ENCODE measurements at places on chromosomes 3 and 15.

- DNase-seq = no peak
Measured at GRCh38 chr3:184171562-184171961, 3.1 kb upstream of the AP2M1 start.

GRCh38 chr3:71152892-71153265 lies 430.6 kb downstream of the FOXP1 start:
- no peak for DNase-seq

- DNase-seq = no peak
Measured at GRCh38 chr3:146280864-146281263, 30.0 kb upstream of the PLSCR4 start.

GRCh38 chr3:9817436-9817835 lies 7.4 kb downstream of the TTLL3 start:
- no peak for DNase-seq

DNA sequence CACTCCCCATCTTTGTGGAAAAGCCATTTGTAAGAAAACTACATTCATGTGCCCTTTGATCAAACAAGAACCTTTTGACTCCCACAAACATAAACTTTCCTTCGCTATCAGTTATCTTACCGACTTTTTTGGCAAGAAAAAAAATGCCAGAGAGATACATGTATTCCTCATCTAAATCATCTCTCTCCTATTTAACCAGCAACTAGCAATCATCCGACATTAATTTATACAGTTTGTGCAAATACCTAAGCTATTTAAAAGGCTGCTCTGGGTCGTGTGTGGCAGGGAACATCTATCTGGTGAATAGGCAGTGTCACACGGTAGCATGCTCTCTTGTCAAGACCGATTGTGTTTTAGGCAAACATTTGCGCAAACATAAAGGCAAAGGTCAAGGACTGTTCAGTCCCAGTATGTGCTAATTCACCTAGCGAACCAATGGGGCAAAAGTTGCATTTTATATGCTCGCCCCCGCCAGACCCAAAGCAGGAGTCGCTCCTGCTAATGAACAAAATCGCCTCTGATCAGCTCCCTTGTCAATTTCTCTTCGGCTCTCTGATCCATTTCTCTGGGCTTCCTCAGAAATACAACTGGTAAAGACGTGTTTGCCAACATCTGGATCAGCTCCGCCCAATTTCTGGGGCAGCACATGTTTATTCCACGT lies 37.7 kb downstream of the ZIC4 start:
- DNase-seq = no peak

- DNase-seq = no peak
Measured at GRCh38 chr3:157807280-157807679, 298.9 kb downstream of the SHOX2 start.

- no peak for DNase-seq
Measured at GRCh38 chr3:119362010-119362409, 67.8 kb downstream of the ARHGAP31 start.

GRCh38 chr15:97623091-97623661 lies 337.3 kb upstream of the ARRDC4 start:
- DNase-seq = no peak

- DNase-seq = no peak
Measured at GRCh38 chr3:178003756-178004155, 532.5 kb upstream of the KCNMB2 start.

DNA sequence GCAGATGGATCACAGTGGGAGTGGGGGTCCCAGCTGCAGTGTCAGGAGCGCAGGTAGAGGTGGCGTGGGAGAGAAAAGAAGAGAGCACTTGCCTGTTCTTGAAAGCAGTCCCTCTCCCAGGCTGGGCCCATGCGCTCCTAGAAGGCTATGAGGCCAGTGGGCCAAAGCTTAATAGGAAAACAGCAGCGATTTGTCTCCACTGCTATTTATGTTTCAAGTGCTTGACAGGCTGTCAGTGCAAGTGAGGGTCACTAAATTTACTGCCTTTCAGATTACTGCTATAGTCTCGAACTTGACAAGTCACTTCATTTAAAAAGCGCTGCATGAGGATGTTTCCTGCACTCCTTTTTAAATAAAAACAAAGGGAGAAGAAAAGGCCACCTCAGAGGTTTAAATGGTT lies 239.5 kb downstream of the GAP43 start:
- DNase-seq = no peak

- DNase-seq = no peak
Measured at GRCh38 chr3:99633887-99634558, 4.4 kb upstream of the COL8A1 start.

DNA sequence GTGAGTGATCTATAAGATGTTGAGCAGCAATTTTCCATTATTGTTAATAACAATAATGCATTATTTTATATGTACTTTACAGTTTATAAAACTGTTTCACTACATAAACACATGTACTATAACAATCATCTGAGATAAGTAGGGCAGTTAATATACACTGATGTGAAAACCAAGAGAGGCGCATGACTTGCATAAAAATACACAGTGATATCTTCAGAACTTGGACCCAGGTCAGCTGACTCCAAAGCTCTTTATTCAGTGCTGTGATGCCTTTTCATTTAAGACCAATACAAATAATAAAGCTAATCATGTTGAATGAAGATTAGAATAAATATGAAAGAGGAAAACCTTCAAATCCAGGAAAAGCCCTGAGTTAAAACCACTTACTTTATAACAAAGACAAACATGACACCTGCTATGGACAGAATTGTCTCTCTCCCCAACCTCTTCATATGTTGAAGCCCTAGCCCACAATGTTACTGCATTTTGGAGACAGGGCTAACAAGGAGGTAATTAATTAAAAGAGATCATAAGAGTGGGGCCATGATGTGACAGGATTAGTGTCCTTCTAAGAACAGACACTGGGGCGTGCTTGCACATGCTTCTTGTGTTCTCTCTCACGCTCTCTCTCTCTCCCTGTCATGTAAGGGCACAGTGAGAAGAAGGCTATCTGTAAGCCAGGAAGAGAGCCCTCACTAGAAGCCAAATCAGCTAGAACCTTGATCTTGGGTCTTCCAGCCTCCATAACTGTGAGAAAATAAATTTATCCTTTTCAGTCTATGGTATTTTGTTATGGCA lies 55.8 kb upstream of the TSPAN3 start:
- no peak for DNase-seq

DNA sequence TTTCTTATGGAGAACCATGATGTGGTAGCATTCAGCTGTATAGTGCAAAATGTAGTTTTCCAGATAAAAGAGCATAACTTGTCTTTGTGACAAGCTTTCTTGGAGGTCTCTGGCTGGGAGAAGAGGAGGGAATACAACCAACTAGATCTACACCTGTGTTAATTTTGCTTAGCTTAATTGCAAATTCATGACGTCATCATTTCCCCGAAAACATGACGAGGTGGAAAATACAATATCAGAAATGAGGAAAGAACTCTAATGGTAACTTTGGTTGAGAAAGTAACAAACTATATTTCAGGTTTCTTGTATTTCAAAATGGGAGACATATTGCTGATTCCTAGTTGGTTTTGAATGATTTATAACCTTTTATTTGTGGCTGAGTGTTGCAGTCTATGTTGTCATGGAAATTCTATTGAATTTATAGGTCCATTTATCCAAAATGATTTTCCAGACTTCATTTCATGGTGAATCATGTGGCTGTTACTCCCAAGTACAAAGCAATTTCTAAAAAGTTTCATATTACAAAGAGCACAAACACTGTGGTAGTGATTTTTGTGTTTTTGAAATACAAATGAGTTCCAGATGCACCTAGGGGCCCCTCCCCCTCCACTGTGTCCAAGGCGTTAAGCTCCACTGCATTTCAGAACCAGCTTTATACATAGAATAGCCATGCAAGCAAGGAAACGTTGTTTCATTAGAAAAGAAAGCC lies 307.2 kb downstream of the FEZF2 start:
- no peak for DNase-seq

DNA sequence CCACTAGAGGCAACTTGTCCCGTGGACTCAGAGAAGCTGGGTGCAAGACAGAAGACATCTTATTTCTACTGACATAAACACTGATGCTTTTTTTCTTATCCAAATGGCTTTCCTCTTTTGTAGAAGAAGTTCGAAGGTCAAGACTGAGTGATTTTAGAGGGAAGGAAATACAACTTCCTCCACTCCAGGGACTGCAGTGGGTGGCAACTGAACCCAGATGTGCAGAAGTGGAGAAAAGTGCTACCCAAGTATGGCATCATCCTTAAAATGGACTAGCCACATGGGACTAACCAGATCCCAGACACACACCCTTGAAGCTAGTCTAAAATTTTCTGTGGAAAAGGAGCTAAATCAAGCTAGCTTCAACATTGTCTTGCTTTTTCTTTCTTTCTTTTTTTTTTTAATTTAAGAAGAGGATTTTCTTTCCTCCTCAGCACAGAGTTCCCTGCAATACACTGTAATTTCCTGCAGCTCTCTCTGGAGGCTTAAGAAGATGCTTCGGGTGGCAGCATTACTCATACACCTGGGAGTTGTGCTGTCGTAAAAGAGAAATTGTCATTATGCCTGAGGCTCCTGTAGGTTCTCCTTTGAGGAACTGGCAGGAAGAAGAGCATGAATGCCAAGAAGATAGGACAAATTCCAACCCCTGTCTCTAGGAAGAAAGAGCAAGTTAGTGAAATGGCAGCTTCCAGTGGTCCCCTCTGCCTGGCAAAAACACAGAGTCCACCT lies 3.8 kb upstream of the FRMD4B start:
- no peak for DNase-seq

- DNase-seq = no peak
Measured at GRCh38 chr15:58303236-58303635, 128.6 kb upstream of the LIPC start.

DNA sequence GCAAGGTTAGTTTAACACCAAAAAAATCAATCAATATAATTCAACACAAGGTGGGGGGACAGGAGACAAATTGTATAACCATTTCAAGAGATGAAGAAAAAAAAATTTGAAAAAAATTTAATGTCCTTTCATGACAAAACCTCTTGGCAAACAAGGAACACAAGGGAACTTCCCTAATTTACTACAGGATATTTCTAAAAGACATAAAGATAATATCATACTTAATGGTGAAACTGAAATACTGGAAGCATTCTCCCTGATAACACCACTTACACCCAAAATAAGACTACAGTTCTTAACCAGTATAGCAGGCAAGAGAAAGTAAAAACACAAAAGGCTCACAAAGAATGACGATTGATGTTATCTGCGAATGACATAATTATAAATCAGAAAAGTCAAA lies 44.7 kb downstream of the IFT57 start:
- no peak for DNase-seq

DNA sequence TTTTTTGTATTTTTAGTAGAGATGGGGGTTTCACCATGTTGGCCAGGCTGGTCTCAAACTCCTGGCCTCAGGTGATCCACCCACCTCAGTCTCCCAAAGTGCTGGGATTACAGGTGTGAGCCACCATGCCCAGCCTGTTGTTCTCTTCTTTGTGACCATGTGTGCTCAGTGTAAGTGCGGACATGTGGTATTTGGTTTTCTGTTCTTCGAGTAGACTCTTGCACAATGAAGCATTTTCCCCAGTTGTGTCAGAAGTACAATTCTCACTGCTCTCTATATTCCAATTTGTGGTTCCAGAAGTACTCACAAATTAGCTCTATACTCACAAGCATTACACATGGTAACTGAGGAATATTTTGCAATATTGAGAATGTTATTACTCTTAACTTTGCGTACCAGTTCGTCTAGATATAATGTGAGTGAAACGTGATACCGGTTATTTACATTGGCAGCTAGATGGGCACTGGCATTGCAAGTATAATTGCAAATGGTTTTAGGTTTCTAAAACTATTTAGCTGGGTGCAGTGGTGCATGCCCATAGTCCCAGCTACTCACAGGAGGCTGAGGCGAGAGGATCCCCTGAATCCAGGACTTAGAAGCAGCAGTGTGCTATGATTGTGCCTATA lies 34.2 kb upstream of the MTMR14 start:
- DNase-seq = no peak

- DNase-seq = no peak
Measured at GRCh38 chr3:78287085-78287484, 1247.2 kb downstream of the ROBO2 start.

GRCh38 chr3:48474619-48475018 lies 28.1 kb downstream of the ATRIP start:
- DNase-seq = no peak

DNA sequence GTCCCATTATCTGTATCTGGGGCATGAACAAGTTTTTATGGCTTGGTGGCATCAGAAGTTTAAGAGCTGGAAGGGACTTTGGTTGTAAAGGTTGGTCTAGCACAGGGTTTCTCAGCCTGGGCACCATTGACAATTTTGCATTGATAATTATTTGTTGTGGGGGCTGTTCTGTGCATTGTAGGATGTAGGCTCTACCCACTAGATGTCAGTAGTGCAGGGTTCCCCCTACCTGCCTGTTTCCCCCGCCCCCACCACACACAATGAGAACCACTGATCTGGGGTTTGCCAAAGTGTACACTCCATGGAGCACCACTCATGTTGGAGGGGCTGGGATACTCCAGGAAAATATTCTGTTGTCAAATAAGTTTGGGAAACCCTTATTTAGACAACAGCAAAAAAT lies 42.7 kb downstream of the PLCL2 start:
- DNase-seq = no peak

DNA sequence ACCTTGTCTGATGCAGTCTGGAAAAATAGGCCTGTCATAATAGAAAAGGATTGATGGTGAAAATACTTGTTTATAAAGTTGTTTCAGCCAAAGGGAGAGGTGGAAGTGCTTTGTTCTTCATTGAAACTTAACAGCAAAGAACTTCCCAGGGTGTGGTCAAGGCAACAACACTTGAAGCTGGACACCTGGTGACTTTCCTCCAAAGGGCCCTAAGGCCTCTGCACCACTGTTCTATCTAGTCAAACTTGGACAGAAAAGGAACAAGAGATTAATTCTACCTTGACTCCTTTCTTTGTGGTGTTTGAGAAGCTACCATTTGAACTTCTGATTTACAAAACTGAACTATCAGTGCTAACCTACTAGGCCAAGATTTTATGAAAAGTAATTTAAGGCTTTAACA lies 102.0 kb downstream of the CMSS1 start:
- no peak for DNase-seq

DNA sequence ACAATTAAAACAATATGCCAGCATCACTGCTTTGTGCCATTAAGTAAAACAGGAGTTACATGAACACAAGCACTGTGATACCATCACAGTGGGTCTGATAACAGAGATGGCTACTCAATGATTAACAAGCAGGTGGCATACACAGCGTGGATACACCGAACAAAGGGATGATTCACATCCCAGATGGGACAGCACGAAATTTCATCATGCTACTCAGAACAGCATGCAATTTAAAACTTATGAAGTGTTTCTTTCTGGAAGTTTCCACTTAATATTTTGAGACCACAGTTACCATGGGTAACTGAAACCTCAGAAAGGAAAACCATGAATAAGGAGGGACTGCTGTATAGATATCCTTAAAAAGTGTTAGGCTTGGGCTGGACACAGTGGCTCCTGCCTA lies 44.5 kb downstream of the SLC24A1 start:
- DNase-seq = no peak

DNA sequence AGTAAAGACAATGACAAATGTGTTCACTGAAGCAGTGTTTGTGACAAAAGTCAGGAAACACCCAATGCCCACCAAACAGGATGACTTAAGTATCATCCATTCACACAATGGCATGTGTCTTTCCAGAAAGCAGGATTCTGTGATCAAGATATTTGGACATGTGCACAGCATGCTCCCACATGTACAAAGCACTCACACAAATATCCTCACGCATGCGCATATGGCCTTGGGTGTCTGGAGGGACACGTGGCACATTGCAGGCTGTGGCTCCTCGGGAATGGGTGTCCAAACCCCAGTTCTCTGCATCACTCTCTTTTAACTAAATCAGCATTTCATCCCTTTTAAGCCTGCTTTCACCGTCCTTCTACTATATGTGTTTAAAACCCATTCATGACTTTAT lies 130.5 kb downstream of the KLF13 start:
- no peak for DNase-seq

- DNase-seq = no peak
Measured at GRCh38 chr15:45644437-45644836, 9.6 kb downstream of the SQOR start.

GRCh38 chr3:155560135-155560534 lies 184.7 kb downstream of the PLCH1 start:
- DNase-seq = no peak

Data from stimulated activated CD8-positive, alpha-beta memory T cell treated with anti-CD3 and anti-CD28 coated beads, Interleukin-7, amount 100 ng/mL, for 48 hours (primary cell).